ENCODE measurements at places on chromosomes 1 and 21.

GRCh38 chr1:19366599-19367536 lies 54.7 kb downstream of the SLC66A1 start:
- DNase-seq, result no peak

DNA sequence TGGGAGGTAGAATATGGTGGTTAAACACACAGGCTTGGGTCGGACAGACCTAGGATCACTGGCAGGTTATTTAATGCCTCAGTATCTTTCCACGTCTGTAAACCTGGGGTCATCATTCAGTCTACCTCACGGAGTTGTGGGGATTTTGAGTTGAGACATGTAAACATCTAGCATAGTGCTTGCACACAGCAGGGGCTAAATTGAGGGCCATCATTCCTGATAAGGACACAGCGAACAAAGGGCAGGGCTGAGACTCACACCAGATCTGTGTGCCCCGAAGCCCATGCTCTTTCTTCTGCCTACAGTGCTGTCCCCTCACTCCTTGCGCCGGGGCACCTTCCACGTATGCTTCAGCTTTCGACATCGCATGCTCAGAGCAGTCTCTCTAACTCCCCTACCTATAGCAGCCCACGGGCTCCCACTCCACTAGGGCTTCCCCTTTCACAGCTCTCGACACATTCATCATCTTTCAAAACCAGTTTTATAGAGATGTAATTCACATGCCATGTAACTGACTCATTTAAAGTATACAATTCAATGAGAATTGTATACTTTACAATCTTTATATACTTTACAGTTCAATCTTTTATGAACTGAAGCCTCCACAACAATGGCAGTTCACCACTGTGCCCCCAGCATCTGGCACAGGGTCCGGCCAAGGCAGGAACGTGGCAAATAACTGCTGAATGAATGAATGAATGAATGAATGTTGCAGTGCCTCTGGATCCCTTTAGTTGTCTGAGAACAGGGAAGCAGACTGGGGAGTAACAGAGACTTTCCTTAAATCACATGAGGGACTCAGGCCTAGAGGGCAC lies 48.0 kb downstream of the GPR161 start:
- peak; percentile 5 for DNase-seq

GRCh38 chr1:71587961-71588360 lies 507.1 kb upstream of the ZRANB2 start:
- no peak for DNase-seq

GRCh38 chr1:87712261-87713010 lies 383.8 kb downstream of the LMO4 start:
- DNase-seq, result no peak

- DNase-seq, result no peak
Measured at GRCh38 chr21:44750675-44751025, 39.3 kb upstream of the TSPEAR start.

DNA sequence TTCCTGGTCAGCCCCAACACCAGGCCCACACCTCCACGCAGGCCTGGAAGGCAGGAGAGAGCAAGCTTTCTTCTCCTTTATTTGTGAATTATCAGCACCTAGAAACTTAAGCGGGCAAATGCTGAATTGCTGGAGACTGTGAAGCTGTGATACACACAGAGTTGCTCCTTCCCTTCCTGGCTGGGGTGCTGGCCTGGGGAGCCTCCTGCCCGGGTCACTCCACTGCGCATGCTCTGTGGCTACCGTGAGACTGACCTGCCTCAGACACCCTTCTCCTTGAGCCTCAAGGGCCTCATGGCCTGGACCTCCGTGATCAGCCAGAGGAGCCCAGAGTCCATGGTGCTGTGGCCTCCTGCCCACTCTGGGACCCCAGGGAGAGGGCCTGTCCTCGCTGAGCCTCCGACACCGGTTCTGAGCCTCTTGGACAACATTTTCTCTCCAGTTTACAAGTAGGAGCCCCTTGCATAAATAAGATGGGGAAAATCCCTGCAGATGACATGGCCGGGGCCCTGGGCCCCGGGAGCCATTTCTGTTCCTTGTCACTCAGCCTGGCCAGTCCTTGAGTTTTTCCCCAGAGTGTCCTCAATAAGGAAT lies 18.0 kb downstream of the AGPAT3 start:
- DNase-seq, result no peak

DNA sequence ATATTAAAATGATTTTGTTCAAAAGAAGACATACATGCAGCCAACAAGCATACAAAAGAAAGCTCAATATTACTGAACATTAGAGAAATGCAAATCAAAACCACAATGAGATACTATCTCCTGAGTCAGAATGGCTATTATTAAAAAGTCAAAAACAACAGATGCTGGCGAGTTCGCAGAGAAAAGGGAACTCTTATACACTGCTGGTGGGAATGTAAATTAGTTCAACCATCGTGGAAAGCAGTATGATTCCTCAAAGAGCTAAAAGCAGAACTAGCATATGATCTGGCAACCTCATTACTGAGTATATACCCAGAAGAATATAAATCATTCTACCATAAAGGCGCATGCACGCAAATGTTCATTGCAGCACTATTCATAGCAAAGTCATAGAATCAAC lies 126.0 kb upstream of the HMCN1 start:
- DNase-seq, result no peak

DNA sequence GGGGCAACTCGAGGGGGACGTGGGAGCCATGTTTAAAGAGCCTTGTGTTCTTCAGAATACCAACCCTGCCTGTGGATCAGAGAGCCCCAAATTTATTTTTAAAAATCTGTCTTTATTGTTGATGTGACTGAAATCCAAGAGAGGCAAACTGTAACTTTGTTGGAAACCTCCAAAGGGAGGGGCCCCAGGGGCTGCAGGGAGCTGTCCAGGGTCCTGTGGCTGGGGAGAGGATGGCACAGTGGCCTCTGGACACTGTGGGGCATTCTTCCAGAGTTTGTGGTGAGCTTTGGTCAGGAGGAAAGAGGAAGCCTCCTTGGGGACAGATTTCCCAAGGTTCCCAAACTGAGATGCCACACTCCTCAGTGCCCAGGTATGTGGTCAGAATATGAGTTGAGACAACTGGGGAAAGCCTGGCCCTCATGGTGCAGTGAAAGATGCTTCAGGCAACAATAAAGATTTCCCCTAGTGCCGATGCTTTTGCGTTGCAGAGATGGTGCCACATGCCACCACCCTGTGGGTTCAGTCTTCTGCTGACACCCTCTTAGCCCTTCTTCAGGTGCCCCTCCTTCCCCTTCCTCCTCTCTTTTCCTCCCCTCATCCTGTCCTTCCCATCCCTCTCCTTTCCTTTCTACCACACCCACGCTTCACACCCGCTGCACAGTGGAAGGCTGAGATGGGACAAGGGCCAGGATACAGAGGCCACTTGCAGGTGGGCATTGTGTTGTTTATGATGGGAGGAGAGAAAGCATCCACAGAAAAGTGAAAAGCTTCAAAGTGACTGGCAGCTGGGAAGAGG lies 122.1 kb downstream of the UCK2 start:
- peak; percentile 56 for DNase-seq

DNA sequence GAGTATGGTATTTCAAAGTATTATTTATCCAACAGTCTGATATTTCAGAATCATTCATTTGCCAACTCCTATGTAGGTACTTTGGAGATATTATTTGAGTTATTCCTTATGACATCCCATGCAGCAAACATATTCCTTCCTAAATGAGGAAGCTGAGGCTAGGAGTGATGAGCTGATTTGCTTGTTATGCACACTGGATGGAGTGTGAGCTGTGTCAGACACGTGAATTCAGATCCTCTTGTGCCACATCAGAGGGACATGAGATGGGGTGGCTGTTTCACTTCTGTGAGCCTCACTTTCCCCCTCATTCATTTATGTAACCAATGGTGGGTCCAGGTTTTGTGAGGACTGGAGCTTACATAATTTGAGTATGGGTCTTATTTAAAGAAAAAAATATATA lies 215.9 kb downstream of the DISC1 start:
- no peak for DNase-seq

- no peak for DNase-seq
Measured at GRCh38 chr21:39153842-39154241, 29.4 kb downstream of the PSMG1 start.

- no peak for DNase-seq
Measured at GRCh38 chr1:175521249-175522040, 221.9 kb downstream of the TNR start.

- DNase-seq, result no peak
Measured at GRCh38 chr1:237613984-237614383, 276.7 kb downstream of the ZP4 start.

DNA sequence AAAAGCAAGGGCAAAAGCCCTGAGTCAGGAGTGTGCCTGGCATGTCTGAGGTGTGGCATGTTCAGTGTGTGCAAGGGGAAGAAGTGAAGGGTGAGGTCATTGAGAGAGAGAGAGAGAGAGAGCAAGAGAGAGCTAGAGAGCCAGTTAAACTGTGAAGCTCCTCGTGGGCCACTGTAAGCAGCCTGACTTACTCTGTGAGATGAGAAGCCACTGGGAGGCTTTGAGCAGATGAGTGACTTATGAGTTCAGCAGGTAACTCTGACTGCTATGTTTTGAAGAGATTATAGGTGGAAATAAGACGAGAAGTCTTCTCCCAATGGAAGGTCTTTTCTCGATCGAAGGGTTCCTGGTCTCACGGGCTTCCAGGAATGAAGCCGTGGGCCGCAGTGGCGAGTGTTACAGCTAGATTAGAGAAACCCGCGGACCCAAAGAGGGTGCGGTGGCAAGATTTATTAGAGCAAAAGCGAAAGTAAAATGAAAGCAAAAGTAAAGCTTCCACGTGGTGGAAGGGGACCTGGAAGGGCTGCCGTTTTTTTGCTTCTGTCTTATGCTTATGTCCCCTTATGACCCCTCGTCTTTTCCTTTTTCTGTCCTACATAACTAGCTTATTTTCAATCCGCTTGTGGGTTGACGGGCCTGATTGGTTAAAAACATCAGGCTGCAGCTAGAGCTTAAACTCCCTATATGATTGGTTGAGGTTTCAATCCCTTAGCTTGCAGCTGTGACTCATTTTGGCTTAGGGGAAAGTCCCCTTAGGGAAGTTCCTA lies 323.1 kb upstream of the FAM78B start:
- no peak for DNase-seq

DNA sequence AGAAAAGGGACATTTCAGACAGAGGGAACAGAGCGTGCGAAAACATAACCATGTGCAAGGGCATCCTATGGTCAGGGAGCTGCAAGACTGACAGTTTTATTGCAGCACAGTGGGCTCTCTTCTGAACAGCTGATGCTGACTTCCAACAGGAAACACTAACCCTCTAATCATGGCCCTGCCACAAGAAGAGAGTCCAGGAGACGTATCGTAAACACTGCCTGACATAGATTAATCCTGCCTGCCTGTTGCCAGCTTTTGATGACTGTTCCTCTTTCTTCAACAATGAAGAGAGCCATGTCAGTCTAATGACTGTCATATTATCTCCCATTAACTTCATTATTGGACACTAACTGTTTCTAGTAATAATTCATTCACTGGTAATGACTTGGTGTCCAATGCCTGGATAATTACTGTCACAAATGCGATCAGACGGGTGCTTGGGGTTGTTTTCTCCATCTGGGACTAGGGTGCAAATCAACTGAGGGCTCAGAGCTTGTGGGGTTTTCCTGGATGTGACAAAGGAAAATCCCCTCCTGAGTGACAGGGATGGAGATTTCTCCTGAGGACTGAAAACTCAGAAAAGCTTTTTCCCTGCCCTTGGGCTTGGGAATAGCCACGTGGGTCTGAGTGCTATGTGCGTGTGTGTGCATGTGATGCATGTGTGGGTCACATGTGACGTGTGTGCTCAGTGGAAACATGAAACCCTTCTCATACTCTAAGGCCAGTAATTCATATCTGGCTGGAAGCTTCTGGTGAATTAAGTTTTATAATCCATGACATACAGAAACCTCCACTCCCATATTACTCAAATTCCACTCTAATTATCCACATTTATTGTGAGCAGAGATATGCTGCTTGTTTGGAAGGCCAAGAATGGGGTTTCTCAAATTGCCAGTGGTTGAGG lies 144.0 kb upstream of the PLXNA2 start:
- no peak for DNase-seq

DNA sequence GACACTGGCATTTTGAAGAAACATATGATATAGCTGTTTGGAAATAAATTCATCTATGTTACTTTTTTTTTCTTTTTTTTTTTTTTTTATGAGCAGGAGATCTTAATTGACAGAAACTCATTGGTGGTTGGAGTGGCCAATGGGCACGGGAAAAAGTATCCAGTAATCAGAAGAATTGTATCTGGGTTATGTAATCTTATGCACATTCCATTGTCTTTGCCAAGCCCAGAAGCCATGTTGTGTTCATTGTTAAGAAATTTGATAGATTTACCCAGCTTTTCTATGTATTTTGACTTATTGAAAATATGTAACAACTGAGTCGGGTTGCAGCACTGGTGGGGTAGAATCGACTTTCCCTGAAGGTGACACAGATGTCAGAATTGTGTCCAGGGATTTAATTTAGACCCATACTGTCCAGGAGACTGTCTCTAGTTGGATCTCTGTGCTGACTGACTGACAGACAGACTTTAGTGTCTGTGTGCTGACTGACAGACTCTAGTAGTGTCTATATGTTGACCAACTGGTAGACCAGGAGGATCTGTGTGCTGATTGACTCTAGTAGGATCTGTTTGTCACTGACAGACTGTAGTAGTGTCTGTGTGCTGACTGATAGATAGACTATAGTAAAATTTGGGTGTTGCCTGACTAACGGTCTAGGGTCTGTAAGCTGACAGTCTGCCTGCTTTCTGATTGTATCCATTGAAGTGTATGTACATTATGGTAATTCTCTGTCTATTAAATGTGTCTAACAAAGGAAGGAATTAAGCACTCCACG lies 12.3 kb upstream of the C4BPB start:
- no peak for DNase-seq

DNA sequence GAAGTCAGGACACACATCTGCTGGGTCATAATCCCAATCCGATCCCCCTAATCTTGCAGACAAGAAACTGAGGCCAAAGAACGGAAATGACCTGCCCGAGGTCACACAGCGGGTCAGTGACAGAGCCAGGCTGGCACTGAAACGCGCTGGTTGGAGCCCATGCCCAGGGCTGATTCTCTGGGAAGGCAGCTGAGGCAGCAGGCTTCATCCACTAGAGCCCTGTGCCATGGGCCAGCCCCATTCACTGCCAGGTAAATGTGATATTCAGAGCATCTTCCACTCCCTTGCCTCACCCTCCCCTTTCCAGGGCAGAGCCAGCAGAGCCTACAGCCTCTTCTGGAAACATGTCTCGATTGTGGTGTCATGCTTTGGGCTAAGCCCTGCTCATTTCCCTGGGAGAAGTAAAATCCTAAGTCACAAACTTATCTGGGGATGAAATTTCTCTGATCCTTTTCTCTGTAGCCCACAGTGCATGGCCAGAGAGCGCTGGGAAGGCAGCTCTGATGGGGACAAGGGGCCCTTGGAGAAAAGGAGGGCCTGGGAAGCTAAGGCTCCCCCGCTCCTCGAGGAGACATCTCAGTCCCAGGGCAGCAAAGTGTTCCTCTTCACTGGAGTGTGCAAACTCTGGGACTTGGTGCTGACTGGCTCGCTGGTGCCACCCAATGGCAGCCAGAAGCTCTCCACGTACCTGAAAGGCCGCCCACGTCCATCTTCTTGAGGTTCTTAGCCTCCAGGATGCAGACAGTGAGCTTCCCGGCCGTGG lies 110.4 kb downstream of the SYT2 start:
- DNase-seq, result peak; percentile 85

GRCh38 chr1:103527331-103527730 lies 1.8 kb downstream of the RNPC3 start:
- DNase-seq, result no peak

Data from HEK293T (cell line).